ENCODE measurements at places on chromosomes 6 and 20.

- no peaks in the 10 kb centered on the region for H3K4me1 ChIP-seq
- H3K27ac ChIP-seq: no peak overlapping the region
- no peaks in the 10 kb centered on the region for H3K27me3 ChIP-seq
- H3K4me3 ChIP-seq: no peak overlapping the region
These were observed 46.0 kb upstream of the TOP1 start for GRCh38 chr20:40982415-40983145.

- H3K4me3 ChIP-seq: no peak overlapping the region
- H3K27me3 ChIP-seq: no peaks in the 10 kb centered on the region
- DNase-seq: no peak
- H3K36me3 ChIP-seq: no peaks in the 10 kb centered on the region
These were observed 164.4 kb downstream of the ZFAND3 start for GRCh38 chr6:37983720-37984501.

- H3K36me3 ChIP-seq: no peaks in the 10 kb centered on the region
- no peaks in the 10 kb centered on the region for H3K4me1 ChIP-seq
- no peaks in the 10 kb centered on the region for H3K27me3 ChIP-seq
- no peak overlapping the region for H3K4me3 ChIP-seq
- H3K27ac ChIP-seq: no peak overlapping the region
- DNase-seq: no peak
These were observed 119.9 kb upstream of the PREP start for GRCh38 chr6:105522626-105523322.

- no peak for DNase-seq
- H3K4me1 ChIP-seq: no peaks in the 10 kb centered on the region
These were observed 252.4 kb downstream of the GMDS start for GRCh38 chr6:1993042-1993441.

DNA sequence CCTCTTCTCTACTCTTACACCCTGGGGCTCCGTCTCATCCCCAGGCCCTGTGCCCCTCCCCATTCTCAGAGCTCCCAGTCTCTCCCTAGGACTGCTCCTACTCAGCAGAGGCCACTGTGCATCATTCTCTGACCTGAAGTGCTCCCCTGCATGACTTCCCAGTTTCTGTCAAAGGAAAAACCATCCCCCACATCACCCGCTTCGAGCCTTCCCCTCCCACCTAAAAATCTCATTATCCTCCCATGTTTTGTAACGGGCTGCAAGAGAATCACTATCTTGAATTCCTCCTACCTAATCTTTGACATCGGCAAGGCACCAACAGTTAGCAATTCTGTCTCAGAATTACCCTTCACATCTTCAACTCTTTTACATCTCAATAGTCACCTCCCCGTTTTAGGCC lies 463.0 kb downstream of the PRKN start:
- no peaks in the 10 kb centered on the region for H3K4me1 ChIP-seq
- DNase-seq: no peak
- H3K4me3 ChIP-seq: no peak overlapping the region
- H3K27me3 ChIP-seq: no peaks in the 10 kb centered on the region

GRCh38 chr6:139597087-139597763 lies 222.8 kb upstream of the CITED2 start:
- peaks cover 24% of the 10 kb centered on the region for H3K4me1 ChIP-seq
- peak overlapping the region; percentile 26 for H3K27ac ChIP-seq
- no peak overlapping the region for H3K4me3 ChIP-seq
- no peaks in the 10 kb centered on the region for H3K36me3 ChIP-seq

- H3K4me1 ChIP-seq: no peaks in the 10 kb centered on the region
- no peaks in the 10 kb centered on the region for H3K36me3 ChIP-seq
- no peak overlapping the region for H3K4me3 ChIP-seq
- DNase-seq: no peak
- no peak overlapping the region for H3K27ac ChIP-seq
These were observed 88.9 kb upstream of the NT5E start for GRCh38 chr6:85360794-85361642.
